ENCODE measurements at places on chromosomes 4 and X. TPM values are rescaled to one million over a fixed set of nuclear protein-coding genes. Genes with fewer than 3 reads are reported as not detected.

- DNase-seq = no peak
Observed at GRCh38 chr4:14868426-14869395, 133.6 kb upstream of the CPEB2 start.

DNA sequence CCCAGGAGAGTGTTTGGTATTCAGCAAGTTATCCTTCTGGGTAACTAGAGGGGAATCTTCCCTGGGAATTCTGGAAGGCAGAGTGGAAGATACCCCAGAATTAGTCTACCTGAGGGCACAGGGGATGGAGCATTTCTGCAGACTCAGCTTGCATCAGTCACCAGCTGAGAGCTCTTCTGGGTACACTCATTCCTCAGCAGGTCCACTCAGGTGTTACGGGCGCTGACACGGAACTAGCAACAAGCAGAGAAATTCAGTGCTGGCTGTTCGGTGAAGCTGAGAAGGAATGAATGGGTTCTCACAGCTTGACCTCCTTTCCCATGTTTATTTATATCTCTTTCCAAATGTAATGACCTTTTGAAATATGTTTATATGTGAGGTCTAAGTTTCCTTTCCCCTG lies 106.0 kb upstream of the PNPLA4 start:
- no peak for DNase-seq

- no peak for DNase-seq
Observed at GRCh38 chrX:154142950-154143745, 895 bp upstream of the OPN1LW start.

- DNase-seq = peak; percentile 29
Observed at GRCh38 chrX:31508338-31508737, 436.5 kb upstream of the FTHL17 start.

GRCh38 chr4:76275486-76276124 lies 24.1 kb downstream of the FAM47E start:
- DNase-seq = no peak

DNA sequence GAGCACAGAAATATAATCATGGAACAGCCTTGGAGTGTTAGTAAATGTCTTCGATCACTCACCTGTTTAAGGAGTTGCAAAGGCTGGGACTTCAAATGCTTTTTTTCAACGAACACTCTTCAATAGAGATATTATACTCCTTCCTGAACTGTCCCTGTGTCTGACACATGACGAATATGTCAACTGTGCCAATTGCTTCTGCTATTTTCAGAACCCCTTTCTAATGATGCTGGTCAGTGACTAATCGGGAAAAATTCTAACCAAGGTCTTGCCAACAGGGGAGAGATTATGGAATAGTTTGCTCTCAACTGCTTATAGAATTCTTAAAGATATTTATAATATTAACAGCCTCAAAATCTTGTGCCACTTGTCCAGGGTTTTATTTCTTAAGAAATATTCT lies 8.5 kb upstream of the KLHL34 start:
- no peak for DNase-seq

The PAGE2B gene
- not detected for total RNA-seq

DNA sequence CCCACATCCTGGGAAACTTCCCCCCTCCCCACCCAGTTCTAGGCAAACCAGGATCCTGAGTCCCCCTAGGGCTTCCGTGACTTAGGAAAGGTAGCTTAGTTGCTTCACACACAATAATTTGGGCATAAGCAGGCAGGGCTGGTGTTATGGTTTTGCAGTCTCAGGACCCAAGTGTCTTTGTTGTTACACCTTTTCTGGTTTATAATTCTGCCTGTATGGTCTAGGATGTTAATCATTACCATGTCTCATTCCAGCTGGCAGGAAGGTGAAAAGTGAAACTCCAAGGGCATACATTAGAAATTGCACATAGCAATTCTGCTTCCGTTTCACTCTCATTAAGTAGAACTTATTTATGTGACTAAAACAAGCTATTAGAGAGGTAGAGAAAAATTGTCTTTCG lies 16.8 kb downstream of the UGT8 start:
- no peak for DNase-seq

The SLIT2 gene
- 2.3 TPM for total RNA-seq

The PDHA2 gene
- total RNA-seq = not detected

The REELD1 gene
- not detected for total RNA-seq

GRCh38 chr4:119834906-119835612 lies 206.5 kb upstream of the PDE5A start:
- DNase-seq = no peak

DNA sequence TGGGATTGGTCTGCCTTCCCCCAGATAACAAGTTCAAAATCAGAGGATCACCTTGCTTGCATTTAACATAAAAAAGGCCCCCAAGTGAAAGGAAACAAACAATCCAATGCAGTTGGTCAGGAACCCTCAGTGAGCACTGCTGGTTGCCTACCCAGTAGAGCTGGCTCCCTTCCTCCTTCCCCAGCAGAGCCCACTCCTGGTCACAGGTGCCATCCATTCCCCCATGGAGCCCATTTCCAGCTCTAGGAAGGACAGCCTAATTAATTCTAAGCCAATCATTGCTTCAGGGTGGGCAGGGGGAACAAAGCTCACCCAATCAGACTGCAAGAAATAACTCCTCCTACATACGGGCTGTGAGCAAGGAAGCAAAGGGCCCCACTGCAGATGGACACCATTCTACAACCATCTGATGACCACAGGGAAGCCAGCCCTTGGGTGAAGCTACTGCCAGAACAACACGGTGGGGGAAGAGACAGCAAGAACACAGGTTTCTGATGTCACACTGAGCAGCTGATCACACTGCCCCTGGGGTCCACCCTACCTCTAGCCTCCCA lies 86.5 kb downstream of the SH3KBP1 start:
- DNase-seq = peak; percentile 17

The SSX4 gene
- not detected for total RNA-seq

GRCh38 chrX:40154250-40154852 lies 56.6 kb upstream of the BCOR start:
- DNase-seq = peak; percentile 72

DNA sequence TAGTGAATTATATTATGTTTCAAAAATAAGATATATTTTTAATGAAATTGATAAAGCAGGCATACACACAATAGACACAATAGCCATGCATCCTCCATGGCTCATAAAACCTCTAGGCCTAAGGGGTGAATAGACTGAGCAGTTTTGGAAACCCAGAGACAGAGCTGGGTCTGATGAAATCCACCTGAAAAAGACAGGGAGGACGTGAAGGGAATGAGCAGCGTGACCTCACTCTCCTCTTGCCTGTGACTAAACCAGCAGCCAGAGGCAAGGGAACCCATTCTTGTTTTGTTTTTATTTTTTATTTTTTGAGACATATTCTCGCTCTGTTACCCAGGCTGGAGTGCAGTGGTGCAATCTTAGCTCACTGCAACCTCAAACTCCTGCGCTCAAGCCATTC lies 424.4 kb upstream of the FAM241A start:
- DNase-seq = no peak

The XAGE1A gene
- total RNA-seq = not detected

DNA sequence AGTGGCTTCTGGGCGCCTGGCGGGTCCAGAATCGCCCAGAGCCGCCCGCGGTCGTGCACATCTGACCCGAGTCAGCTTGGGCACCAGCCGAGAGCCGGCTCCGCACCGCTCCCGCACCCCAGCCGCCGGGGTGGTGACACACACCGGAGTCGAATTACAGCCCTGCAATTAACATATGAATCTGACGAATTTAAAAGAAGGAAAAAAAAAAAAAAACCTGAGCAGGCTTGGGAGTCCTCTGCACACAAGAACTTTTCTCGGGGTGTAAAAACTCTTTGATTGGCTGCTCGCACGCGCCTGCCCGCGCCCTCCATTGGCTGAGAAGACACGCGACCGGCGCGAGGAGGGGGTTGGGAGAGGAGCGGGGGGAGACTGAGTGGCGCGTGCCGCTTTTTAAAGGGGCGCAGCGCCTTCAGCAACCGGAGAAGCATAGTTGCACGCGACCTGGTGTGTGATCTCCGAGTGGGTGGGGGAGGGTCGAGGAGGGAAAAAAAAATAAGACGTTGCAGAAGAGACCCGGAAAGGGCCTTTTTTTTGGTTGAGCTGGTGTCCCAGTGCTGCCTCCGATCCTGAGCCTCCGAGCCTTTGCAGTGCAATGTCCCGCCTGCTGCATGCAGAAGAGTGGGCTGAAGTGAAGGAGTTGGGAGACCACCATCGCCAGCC lies at the start of gene ATOH1:
Gene ATOH1, plus strand, starts transcription at position 422 of the 663 bp plus-strand sequence. Its CDS starts 174 bp downstream, at position 596.
- DNase-seq = peak; percentile 64

- no peak for DNase-seq
Observed at GRCh38 chrX:3697220-3697684, 16.2 kb downstream of the PRKX start.

- DNase-seq = no peak
Observed at GRCh38 chr4:177177541-177178081, 132.1 kb upstream of the NEIL3 start.

DNA sequence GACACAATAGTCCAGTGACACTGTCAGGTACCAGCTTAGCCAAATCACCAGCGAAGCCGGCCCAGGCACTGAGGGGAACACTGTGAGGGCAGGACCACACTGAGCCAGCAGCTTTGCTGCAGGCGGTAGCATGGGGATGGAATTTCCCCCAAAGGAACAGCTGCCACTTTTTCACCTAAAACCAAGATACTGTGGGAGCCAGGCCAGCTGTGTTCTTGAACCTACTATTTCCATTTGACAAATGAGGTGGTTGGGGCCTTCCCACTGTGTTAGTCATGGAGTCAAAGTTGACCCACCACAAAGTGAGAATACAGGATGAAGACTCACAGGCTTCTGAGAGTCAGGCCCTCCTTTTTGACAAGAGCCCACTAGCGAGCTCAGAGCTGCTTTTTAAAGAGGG lies 70.7 kb upstream of the SH3RF1 start:
- DNase-seq = peak; percentile 81

DNA sequence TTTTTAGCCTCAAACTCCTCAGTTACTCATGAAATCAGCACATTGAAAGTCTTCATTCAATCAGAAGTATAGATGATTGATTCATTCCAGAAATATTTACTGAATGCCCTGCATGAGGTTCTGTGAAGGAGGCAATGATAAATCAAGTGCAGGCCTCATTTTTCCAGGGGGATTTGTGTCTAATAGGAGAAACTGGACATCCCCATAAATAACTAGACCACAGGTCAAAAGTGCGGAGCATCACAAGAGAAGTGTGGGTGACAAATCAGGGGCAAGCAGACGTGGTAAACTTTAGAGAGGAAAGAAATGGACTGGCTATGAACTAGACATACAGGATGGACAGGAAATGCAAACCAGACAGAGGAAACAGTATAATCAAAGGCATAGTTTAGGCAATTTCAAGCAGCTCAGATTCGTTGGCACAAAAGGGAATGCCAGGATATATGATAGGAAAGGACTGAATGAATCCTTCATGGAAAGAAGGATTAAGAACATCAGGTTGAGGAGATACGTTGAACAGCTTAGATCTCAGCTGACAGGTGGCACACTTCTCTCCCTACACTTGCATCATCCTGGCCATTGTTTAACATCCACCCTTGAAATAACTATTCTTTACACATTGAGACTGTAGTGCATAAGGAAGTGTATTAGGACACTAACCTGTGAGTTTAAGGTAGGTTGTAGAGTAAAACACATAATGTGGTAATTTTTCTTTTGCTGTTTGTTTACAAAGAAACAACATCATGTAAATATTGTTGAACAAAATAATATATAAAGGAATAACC lies 69.6 kb upstream of the RASGEF1B start:
- DNase-seq = no peak

DNA sequence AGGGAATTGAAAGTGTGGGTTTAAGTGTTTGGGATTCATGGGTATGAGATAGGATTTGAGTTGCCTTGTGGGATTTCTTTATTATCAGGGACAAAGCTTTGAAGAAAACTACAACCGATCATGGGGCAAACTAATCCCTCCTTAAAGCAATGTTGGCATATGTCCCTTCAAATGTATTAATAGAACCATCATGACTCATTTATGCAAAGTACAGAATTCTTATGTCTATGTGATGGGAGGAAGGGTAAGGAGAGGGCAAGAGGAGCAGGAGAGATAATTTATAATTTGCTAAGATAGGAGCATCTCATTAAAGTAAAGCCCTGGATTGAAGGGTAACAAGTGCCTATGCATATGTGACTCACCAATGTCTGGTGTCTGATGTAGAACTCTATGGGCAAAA lies 94.2 kb downstream of the PHEX start:
- DNase-seq = no peak

GRCh38 chr4:112234952-112235609 lies 3.5 kb downstream of the AP1AR start:
- peak; percentile 40 for DNase-seq

The WAS gene
- total RNA-seq = not detected

DNA sequence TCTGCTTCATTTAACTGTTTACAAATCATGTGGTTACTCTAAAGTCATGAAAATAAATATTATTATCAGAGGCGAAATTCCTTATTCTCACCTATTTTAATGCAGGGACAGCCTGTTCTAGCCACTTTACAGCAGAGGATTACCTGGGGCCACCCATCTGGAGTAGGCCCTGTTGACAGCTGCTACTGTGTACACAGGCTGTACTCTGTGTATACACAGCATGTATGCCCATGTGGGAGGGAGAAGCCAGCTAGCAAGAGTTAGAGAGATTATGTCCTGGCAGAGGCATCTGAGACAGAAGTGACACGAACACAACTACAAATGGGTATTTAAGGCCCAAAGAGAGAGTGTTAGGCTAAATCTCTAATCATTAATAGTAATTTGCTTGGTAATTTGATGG lies 62.1 kb downstream of the GPRIN3 start:
- DNase-seq = peak; percentile 47

- DNase-seq = no peak
Observed at GRCh38 chr4:102862747-102863146, 6.0 kb upstream of the CISD2 start.

The MBNL3 gene
- 29.9 TPM for total RNA-seq

DNA sequence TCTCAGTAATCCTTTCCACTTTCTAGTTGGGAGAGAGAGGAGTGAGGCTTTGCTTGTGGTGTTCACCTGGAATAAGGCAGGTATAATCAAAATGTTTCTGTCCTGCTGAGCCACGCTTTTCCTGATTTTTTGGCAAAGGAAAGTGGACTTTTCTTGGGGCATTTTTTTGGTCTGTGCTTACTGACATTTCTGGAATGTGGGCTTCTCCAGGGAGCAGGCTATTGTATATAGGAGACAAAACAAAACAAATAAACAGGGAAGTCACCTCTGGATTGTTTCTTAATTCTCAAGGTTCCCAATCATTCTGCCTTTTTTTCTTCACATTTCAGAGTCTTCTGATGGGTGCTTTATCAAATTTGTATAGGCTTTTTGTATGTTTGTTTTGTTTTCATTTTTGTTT lies 25.7 kb upstream of the RP2 start:
- no peak for DNase-seq

The PCSK1N gene
- not detected for total RNA-seq

GRCh38 chrX:23699636-23700194 lies 32.4 kb downstream of the PRDX4 start:
- DNase-seq = no peak

DNA sequence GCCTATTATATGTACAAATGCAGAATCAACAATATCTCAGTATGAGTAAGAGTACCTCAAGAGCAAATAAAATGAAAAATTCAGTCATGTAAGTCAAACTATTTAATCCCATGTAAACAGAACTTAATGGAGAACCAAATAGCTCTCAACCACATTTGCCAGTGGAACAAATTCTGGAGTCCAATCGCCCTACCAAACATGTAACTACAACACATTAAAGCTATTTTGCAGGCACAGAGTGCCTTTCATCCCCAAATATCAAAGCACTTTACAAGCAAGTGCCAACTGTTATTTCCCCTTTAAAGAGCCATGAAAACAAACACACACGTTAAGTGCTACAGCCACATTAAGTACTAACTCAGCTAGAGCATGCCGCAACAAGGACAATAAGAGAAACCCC lies 51.3 kb downstream of the PCDH19 start:
- no peak for DNase-seq

The PNCK gene
- total RNA-seq = not detected

Data from SJCRH30 (cell line).